ENCODE measurements at places on chromosomes 2 and 18.

DNA sequence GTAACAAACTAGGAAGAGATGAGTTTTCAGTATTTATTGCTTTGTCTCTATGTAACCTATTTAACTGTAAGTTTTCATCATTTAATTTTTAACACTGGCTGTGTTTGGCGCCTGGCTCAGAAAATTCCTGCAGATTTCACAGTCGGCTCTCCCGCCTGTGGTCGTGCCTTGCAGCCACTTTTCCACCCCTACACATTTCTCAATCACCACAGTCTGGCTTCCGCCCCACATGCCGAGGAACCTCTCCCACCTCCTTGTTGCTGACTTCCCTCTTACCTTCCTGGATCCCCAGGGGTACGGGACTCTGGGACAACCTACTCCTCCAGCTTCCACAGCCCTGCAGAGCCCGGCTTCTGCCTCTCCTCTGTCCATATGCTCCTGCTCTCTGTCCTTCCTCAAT is 41.6 kb upstream of the MGAT4A start:
- no peak for DNase-seq

DNA sequence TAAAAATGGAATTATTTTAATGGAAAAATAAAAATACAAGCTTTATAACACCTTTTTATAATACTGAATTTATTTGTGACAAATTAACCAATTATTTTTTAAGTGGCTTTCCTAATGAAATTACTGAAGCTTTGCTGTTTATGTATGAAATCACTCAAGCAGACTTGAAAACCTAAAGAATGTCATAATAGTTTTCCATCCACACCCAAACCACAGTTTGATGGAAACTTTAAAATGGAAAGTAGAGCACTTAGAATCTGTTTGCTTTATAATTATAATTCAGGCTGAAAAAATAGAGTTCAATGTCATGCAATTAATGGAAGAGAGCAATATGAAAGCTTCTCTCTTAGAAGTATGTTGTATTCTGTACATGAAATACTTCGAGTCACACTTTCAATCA is 31.6 kb upstream of the WDR75 start:
- no peak for DNase-seq

GRCh38 chr2:65130664-65131175 is 814 bp upstream of the RAB1A start:
- DNase-seq: no peak

GRCh38 chr18:75211626-75211952 is 992 bp downstream of the TSHZ1 start:
- DNase-seq: no peak

GRCh38 chr18:76463358-76463757 is 31.7 kb downstream of the ZNF516 start:
- no peak for DNase-seq

GRCh38 chr2:122194546-122194945 is 439.1 kb downstream of the TSN start:
- no peak for DNase-seq

GRCh38 chr2:159551806-159552205 is 64.5 kb downstream of the BAZ2B start:
- no peak for DNase-seq

GRCh38 chr2:3199627-3200345 is 177.8 kb downstream of the EIPR1 start:
- DNase-seq: no peak

DNA sequence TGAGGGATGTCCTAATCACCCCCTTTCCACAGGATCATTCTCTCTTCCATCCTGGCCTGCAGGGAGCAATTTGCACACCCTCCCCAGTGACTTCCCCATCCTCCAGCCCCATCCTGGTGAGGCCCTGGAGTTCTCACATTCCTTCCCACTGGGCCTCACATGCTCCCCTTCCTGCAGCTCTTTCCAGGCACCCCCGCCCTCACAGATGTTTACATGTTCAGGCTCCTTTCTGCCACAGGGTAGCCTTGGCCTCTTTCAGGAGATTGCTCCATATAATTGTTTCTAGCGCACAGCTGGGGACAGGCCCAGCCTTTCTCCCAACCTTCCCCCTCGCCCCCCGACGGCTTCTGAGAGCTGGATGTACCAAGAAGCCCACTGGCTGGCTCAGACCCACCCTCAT is 288.4 kb upstream of the TRIB2 start:
- DNase-seq: no peak

GRCh38 chr18:62715436-62715758 is at the start of gene PHLPP1:
Gene PHLPP1, plus strand, starts transcription at chr18:62715541. Its CDS starts 143 bp downstream, at chr18:62715684.
- DNase-seq: no peak

DNA sequence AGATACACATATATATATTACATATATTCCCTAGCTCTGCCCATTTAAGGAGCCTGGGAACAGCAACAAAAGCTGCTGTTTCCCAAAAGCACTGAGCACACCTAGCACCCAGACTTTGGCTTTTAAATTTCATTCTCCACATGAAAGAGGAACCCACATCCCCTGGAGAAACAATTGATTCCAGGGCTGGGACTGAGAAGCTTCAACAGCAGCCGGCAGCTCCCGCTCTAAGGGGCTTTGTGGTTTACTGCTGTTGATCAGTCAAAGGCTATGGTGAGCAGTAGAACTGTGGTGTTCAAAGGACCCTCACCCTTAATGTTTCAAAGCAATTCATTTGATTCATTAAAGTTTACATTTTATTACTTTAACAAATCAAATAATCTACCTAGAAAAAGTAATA is 83.3 kb upstream of the SLC66A3 start:
- DNase-seq: no peak

- DNase-seq: no peak
These were observed 33.5 kb upstream of the ZEB2 start for GRCh38 chr2:144553379-144553778.

GRCh38 chr2:26279886-26280285 is 35.1 kb downstream of the HADHB start:
- DNase-seq: no peak

DNA sequence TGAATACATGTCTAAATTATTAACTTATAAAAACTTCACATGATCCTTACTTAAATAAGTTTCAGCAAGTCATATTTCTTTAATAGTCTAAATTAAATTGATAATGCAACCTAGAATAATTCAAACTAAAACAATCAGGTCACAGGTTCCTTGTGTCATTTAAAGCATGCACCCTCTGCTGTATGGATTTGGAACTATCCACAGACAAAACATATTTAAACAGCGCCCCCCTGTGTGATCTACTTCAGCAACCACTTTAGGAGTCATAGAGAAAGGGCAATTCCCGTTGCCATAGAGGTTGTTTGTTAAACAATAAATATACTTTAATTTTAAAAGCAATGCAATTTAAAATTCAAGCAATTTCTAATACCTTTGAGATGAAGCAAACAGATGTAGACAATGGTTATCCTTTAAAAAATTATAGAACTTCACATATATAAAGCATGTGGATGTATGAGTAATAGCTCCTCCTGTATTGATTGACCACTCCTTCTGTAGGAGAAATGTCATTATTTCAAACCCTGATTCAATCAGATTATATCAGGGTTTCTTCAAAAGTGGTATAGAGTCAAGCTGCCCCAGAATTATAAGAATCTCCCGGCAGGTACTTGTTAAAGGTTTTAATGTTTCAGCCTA is 21.2 kb downstream of the GRB14 start:
- no peak for DNase-seq

DNA sequence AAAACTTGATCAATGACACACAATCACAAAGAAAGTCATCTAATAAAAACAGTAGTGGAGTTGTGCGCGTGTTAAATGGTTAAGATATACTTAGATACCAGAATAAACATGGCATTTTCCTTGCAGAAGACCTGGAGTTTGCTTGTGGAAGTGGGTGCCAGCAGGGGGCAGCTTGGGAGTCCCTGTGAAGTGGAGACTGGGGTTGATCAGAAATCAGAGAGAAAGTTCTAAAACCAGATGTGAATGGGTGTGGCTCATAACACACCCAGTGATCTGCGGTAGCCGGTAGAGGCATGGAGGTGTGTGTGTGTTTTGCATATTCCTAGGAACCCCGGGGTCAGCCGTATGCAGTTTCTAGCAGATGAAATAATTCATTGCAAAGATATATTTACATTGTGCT is 300.1 kb upstream of the TRIB2 start:
- no peak for DNase-seq

DNA sequence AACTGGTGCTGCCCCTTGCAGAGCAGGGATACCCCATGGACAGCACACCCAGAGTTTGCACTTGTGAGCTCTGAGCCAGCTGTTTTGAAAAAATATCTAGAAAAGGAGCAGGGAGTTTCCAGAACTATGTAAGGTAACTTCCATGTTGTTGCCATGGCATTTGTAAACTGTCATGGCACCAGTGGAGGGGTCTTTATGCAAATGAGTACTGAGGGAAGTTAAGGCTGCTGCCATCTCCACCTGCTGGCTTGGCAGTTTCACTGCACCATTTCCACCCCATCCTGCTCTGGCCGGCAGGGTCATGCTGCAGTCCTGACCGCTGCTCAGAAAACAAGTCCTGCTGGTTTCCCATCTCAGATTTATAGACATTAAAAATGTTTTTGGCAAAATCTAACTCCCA is 52.3 kb upstream of the SNTG2 start:
- no peak for DNase-seq

DNA sequence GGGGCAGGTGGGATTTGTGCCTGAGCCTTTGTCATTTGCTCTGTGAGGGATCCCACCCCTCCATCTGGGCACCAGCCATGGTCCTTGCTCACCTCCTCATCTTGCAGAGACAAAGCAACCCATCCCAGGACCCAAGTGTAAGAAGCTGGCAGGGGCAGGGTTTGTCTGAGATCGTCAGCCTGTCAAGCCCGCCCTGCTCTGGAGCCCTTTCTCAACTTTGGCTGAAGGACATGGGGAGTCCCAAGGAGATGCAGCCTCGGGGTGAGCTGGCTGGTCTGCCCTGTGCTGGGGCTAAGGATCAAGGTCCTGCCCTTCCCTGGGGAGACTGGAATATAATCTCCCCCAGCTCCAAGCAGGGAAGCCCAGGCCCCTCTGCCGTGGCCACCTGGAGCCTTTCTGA is 86.0 kb downstream of the CAPN13 start:
- no peak for DNase-seq

- peak; percentile 81 for DNase-seq
These were observed 14.6 kb upstream of the NT5DC4 start for GRCh38 chr2:112706170-112706664.

- DNase-seq: no peak
These were observed 548.0 kb downstream of the DCC start for GRCh38 chr18:52888014-52888413.

DNA sequence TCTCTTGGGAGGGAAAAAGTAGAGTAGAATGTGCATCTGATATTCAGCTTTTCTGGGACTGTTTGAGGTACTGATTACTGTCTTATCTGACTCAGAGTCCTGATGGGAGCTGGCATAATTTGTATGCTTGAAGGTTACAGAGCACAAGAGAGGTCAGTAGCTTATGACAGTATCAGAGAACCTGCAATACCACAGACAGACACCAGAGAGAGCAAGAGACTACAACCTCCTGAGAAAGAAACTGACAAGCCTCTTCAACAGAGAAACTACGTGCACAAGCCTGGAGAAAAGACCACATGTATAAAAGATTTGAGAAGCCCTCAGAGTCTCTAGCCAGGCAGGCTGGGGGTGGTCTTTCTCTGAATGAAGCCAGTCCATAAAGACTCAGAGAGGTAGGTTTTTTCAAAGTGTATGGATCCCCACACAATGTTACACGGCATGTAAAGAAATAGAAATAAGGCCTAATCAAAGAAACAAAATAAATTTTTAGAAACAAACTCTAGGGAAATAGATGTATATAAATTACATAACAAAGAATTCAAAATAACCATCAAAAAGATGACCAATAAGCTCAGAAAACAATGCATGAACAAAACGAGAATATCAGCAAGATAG is 568.3 kb downstream of the LRRTM4 start:
- peak; percentile 13 for DNase-seq

GRCh38 chr2:158922601-158923000 is 45.8 kb upstream of the TANC1 start:
- no peak for DNase-seq
